ENCODE measurements at places on chromosomes 12 and 14. TPM values are rescaled to one million over a fixed set of nuclear protein-coding genes. Genes with fewer than 3 reads are reported as not detected.

DNA sequence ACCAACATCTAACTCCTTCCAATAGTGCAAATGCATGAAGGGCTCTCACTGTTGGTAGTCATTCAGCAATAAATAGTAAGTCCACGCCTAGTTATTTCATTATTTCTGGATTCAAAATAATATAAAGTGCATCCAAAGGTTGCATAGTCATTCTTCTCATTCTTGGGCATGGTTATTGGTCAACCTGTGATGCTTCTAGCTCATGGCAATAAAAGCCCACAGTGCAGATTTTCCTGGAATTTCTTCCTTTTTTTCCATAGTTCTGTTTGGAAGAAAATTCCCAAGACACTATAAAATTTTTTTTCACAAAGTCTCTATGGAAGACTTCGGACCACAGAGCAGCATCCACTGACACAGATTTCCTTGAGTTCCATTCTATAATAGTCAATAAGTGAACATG lies 7.6 kb downstream of the CD69 start:
- DNase-seq, result no peak

DNA sequence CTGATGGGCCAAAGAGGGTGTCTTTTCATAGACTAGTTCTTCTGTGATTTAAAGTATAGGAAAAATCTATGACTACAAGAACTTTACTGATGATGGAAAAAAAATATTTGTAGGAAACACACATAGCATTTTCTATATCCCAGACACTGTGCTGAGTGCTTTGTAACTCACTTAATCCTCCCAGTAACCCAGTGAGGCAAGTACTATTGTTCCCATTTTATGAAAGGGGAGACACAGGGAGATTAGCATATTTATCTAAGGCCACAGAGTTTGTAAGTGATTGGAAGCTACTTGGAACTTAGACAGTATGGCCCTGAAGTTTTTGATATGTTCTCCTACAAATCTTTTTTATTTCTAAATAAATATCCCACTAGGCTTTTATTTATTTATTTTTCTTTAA lies 19.9 kb downstream of the PRPF39 start:
- DNase-seq, result no peak

- no peak for DNase-seq
Measured at GRCh38 chr14:61290701-61291100, 9.6 kb upstream of the TMEM30B start.

DNA sequence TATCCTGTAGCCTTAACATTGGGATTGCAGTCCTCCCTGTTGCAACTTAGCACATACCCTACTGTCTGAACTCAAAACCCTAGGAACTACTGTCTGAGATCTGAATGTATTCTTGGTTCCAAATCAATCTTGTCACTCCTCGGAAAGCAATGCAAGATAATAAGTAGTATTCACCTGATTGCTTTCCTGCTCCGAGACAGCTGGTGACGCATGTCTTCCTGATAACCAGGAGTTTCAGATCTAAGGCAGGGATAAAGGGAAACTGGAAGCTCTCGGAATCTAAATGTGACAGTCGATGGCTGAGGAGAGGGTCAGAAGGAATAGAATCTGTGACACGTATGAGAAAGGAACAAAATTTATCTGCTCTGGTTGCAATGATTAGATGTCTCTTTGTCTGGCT lies 67.6 kb downstream of the RMST start:
- DNase-seq, result no peak

DNA sequence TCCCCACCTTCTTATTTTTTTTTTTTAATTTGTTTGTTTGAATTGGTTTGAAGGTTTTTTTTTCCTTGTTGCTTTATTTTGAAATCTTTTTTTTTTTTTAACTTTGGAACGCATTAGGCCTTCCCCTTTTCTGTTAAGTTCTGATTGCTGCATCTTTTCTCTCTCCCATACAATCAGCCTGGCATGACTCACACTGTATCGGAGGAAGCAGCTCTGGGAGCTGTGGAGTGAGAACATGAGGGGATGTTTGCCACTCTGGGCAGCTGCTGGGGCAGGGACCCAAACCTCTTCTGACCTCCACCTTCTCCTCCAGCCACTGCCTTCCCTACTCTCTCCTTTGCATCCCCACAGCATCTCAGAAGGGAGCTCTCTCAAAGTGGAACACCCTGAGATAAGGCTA lies 160.3 kb upstream of the FKBP4 start:
- DNase-seq, result no peak

- DNase-seq, result no peak
Measured at GRCh38 chr12:100942984-100943749, 148.6 kb downstream of the ANO4 start.

- DNase-seq, result peak; percentile 37
Measured at GRCh38 chr14:51138404-51139103, 43.6 kb upstream of the TRIM9 start.

DNA sequence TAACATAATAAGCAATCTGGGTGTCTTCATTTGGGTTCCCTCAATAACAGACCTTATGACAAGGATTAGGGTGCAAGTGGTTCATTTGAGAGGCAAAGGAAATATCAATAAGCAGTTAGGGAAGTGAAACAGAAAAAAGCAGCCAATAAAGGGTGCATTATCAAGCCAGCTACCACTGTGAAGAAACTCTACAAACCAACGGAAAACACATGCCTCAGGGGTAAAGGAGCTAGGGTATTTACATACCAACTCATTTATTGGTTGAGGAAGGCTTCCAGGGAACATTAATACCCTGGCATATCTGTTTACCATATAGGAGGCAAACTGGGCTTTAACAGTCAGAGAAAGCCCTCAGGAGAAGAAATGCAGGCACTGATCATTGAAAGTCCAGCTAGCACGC lies 22.7 kb upstream of the IFNG-AS1 start:
- DNase-seq, result no peak

- DNase-seq, result no peak
Measured at GRCh38 chr14:101251812-101252442, 309.4 kb upstream of the DIO3 start.

DNA sequence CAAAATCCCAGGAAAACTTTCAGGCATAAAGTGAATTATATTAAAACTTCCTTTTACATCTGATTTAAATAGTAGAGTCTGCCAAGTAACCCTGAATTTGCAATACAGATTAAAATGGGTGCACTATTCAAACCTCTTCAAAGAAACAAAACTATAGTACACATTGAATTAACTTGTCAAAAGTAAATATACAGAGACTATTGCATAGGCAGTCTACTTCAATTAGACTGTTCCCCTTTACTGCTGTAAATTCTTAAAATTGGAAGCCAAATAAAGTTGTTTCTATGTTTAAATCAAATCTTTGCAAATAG lies 7.1 kb downstream of the KRAS start:
- DNase-seq, result no peak

- no peak for DNase-seq
Measured at GRCh38 chr12:78725951-78726580, 138.5 kb upstream of the SYT1 start.

- no peak for DNase-seq
Measured at GRCh38 chr14:68747393-68747792, 45.5 kb downstream of the ZFP36L1 start.

Gene CACNA1C
- total RNA-seq, result 0.82 TPM

DNA sequence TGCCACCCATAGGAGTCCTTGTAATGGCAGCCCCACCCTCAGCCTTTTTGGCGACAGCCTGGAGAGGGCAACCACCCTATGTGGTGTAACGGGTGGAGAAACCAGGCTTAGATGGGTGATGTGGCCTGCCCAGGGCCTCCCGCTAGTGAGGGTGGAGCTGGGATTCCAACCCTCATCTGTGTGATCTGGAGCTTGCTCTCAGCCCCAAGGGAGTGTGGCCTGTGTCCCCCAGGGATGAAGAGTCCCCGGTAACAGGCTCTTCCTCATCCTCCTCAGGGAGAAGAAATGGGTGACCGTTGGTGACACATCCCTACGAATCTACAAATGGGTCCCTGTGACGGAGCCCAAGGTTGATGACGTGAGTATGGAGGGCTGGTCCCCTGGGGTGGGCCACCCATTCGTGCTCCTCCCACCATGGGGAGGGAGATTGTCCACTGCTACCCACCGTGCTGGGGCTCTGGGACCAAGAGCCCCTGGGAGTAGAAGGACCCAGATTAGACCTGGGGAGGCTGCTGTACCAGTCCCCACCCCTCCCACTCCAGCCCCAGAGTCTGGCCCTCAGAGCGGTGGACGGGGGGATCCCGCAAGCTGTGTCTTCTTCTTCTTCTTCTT lies 8.8 kb downstream of the BCL7A start:
- no peak for DNase-seq

Gene SLC25A47
- not detected for total RNA-seq

Gene FAM222A
- total RNA-seq, result 2.1 TPM

DNA sequence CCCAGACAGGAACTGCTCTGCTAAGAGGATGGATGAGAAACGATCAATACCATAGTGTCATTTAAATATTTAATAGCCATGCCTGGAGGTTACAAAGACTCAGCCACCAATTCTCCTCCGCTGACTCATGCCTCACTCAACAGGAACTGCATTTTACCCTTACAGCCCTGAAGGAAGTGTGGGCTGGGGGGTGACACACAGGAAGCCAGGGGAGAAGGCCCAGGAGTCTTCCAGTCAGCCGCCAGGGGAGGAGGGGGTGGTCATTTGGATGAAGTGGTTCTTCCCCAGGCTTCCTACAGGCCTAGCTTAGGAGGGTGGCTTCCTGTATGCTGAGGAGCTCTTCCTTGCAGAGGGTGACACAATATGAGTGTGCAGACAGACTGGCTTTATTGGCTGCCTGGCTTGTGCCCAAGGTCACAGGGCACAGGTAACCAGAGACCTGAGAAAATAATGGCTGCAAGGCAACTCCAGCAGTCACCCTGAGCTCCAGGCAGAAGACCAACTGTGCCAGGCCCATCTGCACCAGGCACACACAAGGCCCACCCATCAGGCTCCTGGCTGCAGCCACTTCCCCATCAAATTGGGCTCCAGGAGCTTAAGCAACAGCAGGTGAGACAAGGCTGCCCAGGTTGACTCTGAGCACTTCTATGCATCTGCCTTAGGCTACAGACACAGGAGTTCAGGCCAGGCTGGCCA lies 30.6 kb upstream of the RPLP0 start:
- DNase-seq, result peak; percentile 87

Gene CCDC197
- not detected for total RNA-seq

DNA sequence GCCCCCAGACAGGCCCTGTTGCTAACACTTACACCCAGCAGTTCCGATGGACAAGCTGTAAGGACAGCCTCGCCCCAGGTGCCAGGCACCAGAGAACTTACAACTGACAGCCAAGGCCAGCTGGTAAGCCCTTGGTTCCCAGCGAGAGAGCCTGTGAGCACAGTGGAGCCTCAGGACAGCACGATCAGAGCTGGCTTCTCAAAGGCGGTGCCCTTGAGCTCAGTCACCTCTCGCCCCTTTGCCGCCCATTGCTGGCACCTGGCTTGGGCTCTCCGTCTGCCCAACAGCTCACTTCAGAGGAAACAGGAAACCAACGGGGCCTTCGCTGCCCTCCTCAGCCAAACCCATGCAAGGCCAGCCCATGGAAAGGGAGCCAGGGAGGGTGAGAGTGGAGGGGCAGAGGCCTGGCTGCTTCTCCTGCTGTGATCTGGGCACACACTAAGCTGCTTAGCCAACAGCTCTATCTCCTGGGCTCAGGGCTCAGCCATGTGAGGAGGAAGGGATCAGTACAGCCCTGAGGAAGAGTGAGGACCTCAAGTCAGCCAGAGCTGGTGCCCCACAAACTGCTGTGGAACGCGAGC lies 98.5 kb downstream of the SINHCAF start:
- DNase-seq, result no peak

Gene CCDC77
- 26.7 TPM for total RNA-seq

Gene VDR
- total RNA-seq, result 1.1 TPM

DNA sequence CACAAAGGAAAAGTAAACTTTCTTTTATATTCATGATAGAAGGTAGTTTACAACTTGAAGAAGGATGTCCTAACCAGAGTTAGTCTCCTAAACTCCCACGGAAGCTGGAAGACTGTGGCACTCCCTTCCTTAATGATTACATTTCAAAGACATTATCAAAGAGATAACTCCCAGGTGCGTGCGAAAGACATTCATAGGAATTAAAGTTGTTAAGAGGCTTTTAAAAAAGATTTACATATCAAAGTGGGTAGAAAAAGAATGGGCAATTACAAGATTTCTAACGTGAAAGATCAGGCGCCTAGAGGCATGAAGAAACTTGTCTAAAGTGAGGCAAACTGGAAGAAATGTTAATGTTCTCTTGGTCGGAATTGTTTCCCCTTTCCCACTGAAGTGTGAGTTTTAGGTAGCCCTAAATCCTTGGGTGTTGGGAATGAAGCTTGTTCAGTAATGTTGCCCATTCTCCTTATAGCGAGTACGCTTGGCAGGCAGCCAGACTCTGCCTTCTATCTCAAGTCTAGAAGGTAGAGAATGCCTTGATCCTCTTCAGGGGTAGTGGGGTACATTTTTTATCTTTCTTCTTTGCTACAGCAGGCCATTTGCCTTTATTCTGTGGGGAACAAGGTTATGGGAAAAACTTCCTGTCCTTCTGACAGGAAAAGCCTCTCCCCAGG lies 642.0 kb downstream of the SLC6A15 start:
- DNase-seq, result peak; percentile 34

- no peak for DNase-seq
Measured at GRCh38 chr14:53470351-53471043, 317.4 kb upstream of the DDHD1 start.

Gene ANKRD33
- 1.7 TPM for total RNA-seq

Gene ITGA5
- 23.7 TPM for total RNA-seq

Gene IL31
- not detected for total RNA-seq

DNA sequence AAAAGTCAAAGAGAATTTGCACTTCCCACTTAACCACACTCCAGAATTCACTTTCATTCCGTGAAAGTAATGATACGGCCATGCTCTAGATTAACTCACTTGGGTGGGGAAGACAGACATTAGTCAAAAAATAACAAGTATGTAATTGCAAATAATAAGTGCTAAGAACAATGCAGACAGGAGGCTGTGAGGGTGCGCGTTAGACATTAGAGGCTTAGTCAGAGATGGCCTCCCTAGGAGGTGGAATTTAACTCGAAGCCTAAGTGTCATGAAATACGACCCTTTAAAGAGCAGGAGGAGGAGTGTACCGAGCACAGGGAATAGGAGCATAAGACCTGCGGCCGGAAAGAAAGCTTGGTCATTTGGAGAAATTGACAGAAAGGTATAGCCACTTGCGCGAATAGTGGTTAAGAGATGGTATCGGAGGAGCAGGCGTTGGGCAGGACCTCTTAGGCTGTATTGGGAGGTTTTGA lies 628 bp downstream of the SNRPF start:
- DNase-seq, result peak; percentile 65

- DNase-seq, result no peak
Measured at GRCh38 chr14:77302926-77303325, 17.8 kb downstream of the POMT2 start.
